CD4-positive, alpha-beta T cell treated with Interleukin-6 at 100 ng/mL for 8 hours (primary cell): ENCODE measurements at places on chromosomes 1 and 21.

- DNase-seq = no peak
These were observed 50.6 kb downstream of the WDR64 start for GRCh38 chr1:241702442-241703373.

DNA sequence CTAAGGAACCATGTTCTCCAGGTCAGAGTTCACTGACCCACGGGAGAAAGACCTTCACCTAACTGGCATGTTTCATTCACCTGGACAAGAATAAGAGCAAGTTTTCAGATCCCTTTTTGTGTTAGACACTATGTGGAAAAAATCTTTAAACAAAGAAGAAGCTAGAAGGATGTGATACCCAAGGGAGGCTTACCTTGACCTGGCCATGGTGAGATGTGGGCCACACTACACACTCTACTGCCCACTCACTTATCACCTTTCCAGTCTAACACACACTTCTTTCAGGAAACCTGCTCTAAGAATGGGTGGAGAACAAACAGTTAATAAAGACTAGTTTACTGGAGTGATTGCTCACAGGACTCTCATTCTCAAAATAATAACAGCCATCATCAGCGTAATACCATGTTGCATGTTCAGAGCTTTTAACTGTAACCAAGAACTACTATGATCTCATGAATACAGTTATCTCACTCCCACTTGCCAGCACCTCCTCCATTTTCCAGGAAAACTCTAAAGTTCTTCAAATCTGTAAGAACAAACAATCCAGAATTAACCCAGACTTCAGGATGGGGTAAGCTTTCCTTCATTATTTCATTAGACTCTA lies 1.4 kb downstream of the RGS8 start:
- DNase-seq = no peak

GRCh38 chr1:218164111-218164929 lies 120.8 kb upstream of the RRP15 start:
- DNase-seq = no peak

GRCh38 chr1:70415882-70416281 lies 4.8 kb downstream of the CTH start:
- no peak for DNase-seq

DNA sequence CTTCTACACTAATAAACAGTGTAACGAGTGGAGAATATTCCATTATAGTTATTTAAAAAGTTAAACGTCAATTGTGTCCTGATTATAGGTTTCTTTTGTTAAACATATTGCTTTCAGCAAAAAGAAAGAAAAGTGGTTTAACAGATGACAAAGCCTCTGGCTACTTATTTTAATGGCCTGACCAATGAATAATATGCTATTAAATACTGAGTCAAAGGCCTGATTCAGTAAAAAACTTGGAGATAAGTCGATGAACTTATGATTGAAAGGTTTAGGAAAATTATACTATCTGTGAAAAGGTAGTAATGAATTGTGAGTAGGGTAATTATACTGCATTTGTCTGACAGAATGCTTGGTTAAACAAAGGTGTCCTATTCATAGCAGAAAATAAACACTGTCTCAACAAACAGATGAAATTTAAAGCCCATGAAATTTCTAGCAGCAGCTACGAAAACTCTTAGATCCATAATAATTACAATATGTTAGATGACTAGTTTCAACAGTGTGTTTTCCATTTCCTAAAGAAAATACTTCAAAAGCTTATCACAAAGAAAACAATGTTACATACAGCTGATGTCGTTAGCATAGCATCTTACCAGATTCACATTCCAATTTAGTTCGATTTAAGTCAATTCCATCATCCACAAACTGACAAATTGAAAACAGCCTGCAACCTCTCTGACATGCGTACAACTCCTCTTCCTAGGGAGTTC lies 6.2 kb downstream of the TMEM59 start:
- DNase-seq = no peak

DNA sequence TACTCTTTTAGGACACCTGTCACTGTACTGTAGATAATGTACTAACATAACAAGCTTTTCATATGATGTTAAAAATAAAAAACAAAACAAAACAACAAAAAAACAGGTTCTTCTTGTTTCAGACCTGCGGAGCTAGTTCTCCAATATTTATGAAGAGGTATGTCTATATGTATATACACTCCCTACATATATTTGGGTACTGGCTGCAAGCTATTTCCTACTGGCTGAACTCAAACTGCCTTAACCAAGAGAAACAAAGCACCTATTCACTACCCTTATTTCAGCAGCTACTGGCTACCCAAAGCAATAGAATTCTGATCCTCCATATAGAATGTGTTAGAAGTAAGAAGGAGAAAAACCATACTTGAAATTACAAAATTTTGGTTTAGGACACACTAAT lies 73.5 kb downstream of the ABL2 start:
- no peak for DNase-seq

DNA sequence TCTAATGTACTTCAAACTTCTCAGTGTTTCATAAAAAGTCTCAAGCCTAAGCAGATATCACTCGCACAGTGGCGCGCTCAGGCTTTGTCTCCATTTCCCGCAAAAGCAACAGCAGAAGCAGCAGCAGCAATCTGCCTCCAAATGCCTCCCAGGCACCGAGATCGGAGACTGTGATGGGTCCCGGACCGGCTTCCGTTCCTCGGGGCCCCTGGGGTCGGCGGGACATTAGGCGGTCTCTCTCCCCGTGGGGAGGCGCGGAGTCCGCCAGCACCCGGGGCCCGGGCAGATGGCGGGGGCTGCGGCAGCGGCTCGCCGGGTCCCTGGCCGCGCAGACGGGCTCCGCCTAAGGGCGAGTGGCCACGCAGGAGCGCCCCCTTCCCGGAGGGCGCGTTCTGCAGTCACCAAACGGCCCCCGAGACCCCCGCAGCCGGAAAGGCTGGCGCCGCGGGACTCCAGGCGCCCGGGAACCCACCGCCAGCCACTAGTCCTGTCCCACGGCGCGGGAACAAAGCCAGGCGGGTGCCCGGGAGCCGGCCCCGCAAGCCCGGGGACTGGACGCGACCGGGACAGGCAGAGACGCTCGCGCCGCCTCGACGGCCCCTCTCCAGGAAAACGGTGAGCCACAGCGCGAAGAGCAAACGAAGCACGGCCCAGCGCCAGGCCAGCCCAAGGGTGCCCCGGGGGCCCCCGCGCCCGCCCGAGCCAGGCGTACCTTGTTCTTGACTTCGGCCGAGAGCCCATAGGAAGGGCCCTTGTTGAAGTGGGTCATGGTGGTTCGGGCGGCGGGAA lies 590 bp downstream of the CNN3 start:
- DNase-seq = no peak

GRCh38 chr21:41166884-41167283 lies 1.1 kb upstream of the BACE2 start:
- DNase-seq = no peak

DNA sequence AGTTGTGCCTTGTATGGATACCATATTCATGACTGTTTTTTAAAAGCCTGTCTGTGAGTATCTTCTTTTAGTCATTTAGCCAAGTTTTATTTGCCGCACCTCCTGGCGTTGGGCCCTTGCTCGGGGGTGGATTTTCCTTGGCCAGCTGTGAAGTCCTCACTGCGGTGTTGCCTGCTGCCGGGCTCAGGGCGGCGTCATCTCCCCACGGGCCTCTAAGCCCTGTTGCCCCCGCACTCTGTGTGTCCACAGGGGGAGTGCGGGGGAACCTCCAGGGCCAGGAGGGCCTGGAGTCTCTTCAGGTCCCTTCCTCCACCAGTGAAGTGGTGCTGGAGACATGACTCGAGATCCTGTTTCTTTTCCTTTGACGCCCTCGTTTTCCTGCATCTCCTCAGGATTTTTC lies 65.8 kb upstream of the DIP2A start:
- DNase-seq = no peak

DNA sequence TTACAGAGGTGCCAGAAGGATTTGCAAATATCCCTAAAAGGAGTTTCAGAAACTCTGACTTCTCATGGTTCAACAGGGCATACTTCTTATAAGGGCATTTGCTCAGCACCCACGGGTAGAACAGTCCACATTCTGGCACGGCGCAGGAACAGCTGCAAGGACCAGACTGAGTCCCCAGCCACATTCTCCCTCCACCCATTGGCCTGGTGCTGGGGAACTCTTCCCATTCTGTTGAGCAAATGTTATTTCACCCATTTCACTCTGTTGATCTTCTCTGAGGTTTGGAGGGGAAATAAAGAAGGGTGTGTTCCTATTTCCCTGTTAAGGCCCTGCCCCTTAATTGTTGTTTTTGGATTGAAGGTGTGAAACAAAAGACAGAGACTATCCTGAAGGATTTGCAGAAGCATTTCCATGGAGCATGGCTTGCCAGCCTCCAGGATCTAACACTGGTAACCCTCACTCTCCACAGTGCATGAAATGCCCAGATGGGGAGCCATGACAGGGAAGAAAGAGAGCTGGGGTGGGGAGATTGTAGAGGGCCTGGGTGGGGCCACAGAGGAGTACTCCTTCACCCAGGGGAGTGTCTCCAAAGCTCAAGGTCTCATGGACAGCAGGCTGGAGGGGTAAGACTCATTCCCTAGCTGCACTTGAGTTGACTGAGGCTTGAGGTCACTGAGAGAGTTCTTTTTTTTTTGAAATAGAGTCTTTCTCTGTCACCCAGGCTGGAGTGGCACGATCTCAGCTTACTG lies 35.0 kb downstream of the INAVA start:
- DNase-seq = no peak

- peak; percentile 79 for DNase-seq
These were observed 2.8 kb downstream of the S100A6 start for GRCh38 chr1:153532769-153533599.

GRCh38 chr21:36917471-36918158 lies 48.9 kb downstream of the HLCS start:
- no peak for DNase-seq

DNA sequence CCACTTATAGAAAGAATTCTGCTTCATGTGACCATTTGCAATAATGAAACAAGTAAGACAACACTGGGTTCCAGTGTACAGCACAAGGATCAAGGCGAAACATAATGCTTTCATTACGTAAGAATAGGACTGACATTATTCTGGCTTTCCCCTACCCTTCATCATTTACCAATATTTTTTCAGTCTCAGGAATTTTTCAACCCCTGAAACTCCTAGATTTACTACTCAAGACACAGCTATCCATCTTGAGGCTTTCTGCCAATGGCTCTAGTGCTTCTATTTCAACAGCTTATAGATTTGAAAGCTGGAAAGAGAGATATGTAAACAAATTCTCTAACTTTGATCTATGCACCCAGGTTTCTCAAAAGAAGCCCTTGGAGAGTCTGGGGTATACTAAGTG lies 48.4 kb downstream of the WLS start:
- no peak for DNase-seq

DNA sequence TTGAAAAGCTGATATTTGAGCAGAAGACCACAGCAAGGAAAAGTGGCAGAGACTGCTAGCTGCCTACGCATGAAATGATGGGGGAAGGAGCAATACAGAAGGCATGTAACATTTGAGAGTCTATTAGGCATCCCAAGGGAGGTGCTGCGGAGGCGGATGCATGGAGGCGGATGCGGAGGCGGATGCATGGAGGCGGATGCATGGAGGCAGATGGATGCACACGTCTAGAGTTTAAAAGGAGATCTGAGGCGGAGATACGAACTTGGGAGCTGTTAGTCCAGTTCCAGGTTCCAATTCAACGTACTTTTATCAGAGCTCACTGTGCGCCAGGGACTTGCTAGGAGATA lies 744 bp upstream of the DDX20 start:
- DNase-seq = no peak

DNA sequence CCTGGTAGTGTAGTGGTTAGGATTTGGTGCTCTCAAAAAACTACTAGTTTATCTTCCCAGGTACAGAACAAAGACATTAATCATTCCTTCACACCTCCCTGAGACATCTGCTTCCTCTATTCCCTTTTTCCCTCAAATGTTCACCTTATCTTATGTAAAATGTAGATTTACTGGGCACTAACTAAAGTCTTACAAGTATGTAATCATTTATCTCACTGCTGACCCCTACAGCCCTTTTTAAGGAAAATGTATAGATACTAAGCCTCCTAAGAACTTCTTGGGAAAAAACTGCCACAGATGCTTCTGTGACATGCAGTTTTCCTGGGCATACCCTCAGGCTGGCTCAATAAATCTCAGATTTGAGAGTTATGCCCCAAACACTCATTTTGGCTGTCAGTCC lies 50.8 kb upstream of the NEK7 start:
- no peak for DNase-seq

DNA sequence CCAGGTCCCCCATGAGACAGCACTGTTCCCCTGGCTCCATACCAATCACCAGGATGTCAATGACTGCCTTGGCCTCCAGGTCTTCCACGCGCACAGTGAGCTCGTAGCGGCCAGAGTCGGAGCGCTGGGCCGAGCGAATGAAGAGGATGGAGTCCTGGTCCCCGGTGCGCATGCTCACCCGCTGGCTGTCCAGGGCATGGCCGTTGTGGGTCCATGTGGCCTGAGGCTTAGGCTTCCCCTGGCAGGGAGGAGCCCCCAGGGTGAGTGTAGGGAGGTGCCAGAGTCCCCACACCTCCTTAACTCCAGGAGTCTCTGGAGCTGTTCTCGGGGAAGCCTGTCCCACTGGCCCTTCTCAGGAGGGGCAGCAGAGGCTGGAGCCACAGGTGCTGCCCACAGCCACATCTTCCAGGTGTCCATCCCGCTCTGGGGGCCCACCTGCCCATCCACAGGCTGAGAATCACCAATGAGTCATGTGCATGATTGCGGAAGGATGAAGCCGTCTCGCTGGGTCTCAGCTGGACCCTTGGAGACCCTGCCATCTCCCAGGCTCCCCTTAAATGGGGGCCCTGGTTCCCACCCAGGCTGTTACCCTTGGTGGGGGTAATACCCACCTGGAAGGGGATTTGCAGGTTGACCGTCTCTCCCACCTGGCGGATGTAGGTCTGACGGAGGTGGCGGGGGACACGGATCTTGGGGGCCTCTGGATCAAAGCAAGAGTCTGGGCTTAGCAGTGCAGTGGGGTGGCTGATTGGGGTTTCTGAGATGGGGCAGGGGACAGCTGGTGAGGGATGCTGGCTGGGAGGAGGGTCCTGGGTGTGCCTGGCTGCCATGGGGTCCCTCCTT lies 4.1 kb downstream of the MYBPH start:
- DNase-seq = no peak

- DNase-seq = no peak
These were observed 10.7 kb downstream of the C1orf162 start for GRCh38 chr1:111484391-111485026.

DNA sequence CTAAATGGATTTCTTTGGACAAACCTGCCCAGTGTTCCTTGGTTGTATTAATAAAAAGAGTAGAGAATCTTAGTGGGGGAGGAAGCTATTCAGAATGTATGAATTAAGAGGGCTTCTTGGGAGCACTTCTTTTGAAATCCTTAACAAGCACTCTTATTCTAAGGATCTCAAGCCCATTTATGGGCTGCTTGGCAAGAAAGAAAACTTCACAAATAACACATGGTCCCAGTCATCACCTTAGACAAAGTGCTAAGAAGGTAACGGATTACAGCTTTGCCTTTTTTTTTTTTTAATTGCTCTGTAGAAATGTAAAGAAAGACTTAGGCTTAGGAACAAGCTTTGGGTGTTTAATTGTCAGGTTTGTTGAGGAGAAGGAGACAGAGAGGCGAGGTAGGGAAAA lies 76.6 kb upstream of the IPO9 start:
- no peak for DNase-seq
